ENCODE measurements at places on chromosomes 12 and 14. TPM values are rescaled to one million over a fixed set of nuclear protein-coding genes. Genes with fewer than 3 reads are reported as not detected.

GRCh38 chr12:117347588-117347987 lies 13.8 kb downstream of the NOS1 start:
- DNase-seq = no peak

GRCh38 chr12:128421375-128421774 lies 154.4 kb downstream of the TMEM132C start:
- no peak for DNase-seq

GRCh38 chr14:100703386-100704220 lies 23.1 kb upstream of the DLK1 start:
- DNase-seq = no peak

GRCh38 chr12:127588249-127588648 lies 678.7 kb upstream of the TMEM132C start:
- DNase-seq = no peak

DNA sequence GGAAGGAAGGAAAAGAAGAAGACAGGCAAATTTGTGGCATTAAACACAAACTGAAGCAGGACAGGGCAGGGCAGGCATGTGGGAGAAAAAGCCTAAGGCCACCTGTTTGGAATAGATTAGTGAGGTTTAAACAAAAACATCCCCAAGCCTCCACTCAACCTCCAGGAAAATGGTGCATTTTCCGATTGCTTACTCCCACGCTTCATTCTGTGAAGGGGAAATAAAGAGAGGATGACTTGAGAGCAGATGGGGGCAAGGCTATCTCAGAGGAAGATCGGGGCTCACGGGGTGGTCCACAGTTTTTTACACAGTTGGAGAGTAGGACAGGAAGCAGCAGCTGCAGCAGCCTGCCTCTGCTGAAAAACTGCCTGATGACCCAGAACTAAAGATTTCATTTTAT lies 250.9 kb downstream of the DUSP6 start:
- DNase-seq = no peak

- DNase-seq = no peak
Measured at GRCh38 chr12:116188581-116188980, 88.9 kb downstream of the MED13L start.

- DNase-seq = no peak
Measured at GRCh38 chr12:24896171-24896570, 52.7 kb downstream of the BCAT1 start.

SLC25A47 gene
- not detected for total RNA-seq

DNA sequence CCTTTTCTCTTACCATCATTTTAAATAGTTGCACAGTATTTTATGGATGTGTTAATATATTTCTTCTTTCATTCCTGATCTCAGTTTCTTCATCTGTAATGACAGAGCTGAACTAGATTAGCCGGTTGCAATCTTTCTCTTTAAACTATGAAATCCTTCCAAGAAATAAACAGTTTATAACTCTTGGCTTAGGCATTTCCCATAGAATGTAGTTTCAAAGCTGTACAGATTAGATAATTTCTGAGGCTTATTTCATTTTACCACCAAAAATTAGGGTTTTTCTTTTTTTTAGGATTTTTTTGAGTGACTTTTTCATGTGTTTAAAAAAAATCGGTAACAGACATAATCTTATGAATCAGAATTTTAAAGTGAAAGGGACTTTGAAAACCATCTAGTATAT lies 144.0 kb downstream of the RAD51B start:
- DNase-seq = no peak

LBHD2 gene
- total RNA-seq = not detected

DNA sequence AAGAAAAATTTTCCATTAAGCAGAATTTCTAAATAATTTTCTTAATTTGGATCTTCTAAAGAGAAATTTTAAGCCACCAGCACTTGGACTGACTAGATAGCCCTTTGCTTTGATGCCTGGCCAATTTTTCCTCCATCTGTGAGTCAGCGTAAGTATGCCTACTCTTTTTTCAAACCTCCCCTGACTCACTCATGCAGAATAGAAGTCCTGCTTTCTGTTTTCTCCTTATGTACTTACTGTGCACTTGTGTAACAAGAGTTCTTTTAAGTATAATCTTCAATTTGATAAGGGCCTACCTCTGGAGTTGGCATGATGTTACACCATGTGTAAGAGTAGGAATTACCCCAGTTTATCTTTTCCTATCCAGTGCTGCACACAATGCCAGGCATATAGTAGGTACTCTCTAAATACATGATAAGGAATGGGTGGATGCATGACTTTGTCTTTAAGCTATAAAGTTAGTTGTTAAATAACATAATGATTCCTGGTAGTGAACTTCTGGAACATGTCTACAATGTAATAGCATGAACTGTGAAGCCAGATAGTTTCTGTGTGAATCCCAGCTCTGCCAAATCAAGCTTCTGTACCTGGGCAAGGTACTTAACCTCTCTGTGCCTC lies 329.6 kb downstream of the TMTC2 start:
- DNase-seq = peak; percentile 72

DNA sequence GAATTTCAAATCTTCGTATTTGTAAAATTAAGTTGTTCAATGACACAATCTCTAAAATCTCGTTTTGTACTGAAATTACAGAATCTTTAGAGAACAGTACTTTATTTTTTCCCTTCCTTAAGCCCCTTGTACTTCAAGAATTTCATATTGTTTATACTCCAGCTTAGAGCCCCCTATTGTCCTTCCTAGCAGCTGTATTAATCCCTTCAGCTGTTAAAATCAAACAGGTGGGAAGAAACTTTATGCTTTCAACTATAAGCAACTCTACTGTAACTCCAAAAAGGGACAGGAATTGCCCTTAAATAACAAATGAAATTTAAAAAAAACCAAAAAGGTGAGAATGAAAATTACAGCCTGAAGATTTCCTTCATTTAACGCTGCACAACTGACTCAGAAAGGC lies 1.7 kb downstream of the NACA start:
- DNase-seq = no peak

NUP107 gene
- total RNA-seq = 44.3 TPM

B4GALNT1 gene
- total RNA-seq = 0.13 TPM

ABHD4 gene
- total RNA-seq = 9.6 TPM

DNA sequence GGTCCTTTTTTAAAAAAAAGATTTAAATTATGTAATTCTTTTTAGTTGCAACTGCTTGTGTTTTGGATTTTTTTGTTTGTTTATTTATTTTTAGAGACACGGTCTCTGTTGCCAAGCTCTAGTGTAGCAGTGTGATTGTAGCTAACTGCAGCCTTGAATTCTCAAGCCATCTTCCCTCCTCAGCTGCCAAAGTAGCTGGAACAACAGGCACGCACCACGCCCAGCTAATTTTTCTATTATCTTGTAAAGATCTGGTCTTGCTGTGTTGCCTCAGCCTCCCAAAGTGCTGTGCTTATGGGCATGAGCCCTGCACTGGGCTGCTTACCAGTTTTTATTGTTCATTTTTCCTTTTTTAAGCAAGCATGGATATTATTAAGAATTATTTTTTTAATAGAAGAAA lies 10.6 kb upstream of the ART4 start:
- no peak for DNase-seq

- DNase-seq = no peak
Measured at GRCh38 chr14:28656704-28657255, 109.8 kb upstream of the FOXG1 start.

RFX4 gene
- not detected for total RNA-seq

PRB2 gene
- total RNA-seq = not detected

CNTN1 gene
- total RNA-seq = not detected

OR6C74 gene
- total RNA-seq = not detected

- DNase-seq = no peak
Measured at GRCh38 chr14:74892745-74893144, 11.0 kb downstream of the DLST start.

DNA sequence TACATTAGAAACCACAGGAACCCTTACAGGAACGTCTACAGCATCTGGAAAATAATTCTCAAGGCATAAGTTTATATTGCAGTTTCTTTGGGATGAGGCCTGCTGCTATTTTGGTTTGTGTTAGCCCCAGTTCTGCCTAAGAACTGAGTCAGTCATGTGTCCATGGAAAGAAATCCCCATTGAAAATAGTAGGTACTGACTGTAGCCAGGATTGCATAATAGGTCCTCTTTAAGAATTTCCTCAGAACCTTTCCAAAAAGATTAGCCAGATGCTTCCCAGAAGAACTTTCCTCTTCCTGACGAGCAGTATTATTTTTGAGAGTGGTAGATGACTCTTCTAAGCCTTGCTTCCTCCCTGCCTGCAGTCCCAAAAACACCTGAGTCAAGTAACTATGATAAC lies 52.6 kb downstream of the RASSF8 start:
- DNase-seq = no peak

DNA sequence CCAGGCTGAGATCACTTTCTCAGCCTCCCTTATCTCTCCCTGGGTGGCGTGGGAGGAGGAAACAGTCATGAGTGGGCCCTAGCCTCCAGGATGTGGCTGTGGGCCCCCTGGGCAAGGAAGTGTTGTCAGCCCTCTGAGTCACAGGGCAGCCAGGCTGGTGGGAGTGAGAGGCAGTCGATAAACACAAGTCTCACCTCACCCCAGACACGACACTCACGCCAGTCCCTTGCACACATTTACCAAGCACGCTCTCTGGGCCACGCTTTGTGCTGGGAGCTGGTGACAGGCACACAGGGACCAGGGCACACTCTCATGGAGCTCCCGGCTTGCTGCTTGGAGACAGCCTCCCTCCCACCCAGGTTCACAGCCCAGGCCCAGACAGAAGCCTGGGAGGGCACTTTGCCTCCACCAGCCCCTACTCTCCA lies 1.9 kb upstream of the KRT79 start:
- peak; percentile 74 for DNase-seq

GRCh38 chr14:58865514-58866281 lies 227.9 kb downstream of the DACT1 start:
- no peak for DNase-seq

DNA sequence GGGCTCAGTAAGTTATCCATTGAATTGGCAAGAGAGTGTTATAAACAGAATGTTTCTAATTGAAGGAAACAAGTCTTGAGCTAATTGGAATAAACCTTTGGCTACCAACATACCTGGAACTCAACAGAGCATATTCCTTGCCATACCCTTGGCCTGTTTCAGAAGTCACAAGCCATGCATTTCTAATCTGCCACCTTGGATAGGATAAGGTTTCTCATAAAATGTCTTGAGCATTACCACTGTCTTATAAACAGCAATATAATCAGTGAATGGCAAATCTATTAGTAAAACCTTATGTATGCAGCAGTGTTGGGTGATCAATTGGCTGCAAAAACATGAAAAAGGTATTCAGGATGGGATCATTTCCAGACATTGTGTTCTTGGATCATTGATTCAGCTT lies 765.2 kb upstream of the SEL1L start:
- no peak for DNase-seq

PDE3A gene
- total RNA-seq = 0.51 TPM

- peak; percentile 63 for DNase-seq
Measured at GRCh38 chr12:95141310-95141709, 67.9 kb upstream of the NR2C1 start.

DNA sequence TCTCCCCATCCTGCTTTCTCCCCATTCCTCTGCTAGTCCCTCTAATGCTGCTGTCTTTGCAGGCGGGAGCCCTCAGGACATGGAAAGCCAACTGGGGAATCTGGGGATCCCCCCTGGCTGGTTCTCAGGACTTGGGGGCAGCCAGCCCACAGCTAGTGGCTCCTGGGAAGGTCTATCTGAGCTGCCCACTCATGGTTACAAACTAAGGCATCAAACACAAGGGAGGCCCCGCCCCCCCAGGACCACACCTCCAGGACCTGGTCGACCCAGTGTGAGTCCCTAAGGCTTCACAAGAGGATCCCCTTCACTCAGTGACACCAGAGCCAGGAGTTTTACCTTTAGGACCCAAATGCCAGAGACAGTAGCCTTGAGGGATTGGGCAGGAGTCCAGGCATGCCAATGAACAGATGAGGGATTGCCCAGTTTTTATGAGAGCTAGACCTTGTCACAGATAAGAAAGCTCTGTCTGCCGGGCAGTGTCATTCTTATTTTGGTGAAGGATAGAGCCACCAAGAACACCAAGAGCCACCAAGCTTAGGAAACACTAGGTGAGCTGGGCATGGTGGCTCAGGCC lies 8.0 kb upstream of the CPNE6 start:
- no peak for DNase-seq

DNA sequence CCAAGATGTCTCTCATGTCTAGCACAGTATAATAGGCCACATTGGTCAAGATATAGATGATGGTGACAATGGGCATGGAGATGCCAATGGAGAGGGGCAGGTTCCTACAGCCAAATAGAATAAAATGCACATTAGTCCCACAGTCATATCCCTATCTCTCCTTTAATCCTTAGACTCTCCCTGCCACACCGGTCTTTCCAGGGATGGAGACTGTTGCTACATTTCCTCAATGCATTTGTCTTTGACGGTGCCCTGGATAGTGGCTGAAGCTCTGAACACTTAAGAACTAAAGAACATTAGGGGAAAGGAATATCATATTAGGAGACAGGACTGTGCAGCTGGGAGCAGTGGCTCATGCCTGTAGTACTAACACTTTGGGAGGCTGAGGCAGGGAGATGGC lies 9.7 kb downstream of the OXA1L start:
- no peak for DNase-seq

NEDD8 gene
- total RNA-seq = 172 TPM

DNA sequence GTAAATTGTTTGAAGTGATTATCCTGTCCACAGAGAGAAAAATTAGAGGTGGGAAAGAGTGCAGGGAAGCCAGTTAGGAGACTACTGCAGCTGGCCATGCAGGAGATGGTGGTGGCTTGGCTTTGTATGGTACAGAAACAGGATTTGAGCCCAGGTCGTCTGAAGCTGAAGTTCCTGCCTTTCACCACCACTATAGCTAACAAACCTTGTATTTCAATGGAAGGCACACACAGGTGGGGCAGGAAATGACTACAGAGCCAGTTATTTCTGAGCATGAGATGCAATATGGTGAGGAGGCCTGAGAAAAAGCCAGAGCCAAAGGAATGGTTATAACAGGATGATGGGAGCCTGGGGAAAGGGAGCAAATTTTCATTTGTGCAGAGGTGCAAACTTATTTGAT lies 103.9 kb downstream of the BTG1 start:
- no peak for DNase-seq

- no peak for DNase-seq
Measured at GRCh38 chr12:27911397-27911796, 61.1 kb downstream of the PTHLH start.

- DNase-seq = no peak
Measured at GRCh38 chr14:104813286-104813685, 12.4 kb downstream of the ZBTB42 start.

DNA sequence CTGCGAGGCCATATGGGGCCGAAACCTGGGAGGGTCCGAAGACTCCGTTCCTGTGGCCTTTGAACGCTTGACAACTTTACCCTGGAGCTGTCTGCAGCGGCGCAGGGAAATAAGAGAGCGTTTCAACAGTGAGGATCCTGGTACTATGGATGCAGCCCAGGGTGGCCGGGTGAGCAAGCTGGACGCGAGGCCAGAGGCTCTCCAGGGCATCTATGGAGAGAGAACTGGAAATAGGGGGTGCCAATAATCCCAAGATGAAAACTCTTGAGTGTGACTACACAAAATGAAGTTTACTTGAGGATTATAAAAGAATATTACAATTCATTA lies 1.1 kb upstream of the ABCC9 start:
- no peak for DNase-seq

Data from dermis microvascular lymphatic vessel endothelial cell (primary cell).